ENCODE measurements at places on chromosomes 16 and 17.
A peak's percentile ranks its signal among the peaks of the same experiment; 100 is the strongest.

DNA sequence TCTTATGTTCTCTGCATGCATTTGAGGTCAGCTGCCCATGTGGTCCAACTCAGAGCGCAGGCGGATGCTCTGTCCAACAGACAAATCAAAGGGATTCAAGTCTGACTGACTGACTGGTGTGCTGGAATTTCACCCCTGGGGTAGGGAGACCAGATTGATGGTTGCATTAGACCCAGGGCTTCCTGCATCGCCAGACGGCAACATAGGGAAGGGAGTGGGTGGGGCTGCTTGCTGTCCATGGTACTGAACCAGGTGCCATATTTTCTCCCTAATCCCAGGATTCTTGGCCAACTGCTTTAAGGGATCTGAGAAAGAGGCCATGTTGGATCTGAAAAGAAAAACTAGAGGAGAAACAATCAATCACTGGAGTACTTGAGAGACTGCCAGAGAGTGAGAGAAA is 332.0 kb downstream of the XYLT1 start:
- no peak for DNase-seq

- no peak for DNase-seq
Measured at GRCh38 chr17:57269598-57270255, 13.4 kb downstream of the MSI2 start.

- peak; percentile 51 for DNase-seq
Measured at GRCh38 chr16:23679274-23679985, 741 bp downstream of the PLK1 start.

- no peak for DNase-seq
Measured at GRCh38 chr17:31051506-31051905, 43.3 kb upstream of the NF1 start.

DNA sequence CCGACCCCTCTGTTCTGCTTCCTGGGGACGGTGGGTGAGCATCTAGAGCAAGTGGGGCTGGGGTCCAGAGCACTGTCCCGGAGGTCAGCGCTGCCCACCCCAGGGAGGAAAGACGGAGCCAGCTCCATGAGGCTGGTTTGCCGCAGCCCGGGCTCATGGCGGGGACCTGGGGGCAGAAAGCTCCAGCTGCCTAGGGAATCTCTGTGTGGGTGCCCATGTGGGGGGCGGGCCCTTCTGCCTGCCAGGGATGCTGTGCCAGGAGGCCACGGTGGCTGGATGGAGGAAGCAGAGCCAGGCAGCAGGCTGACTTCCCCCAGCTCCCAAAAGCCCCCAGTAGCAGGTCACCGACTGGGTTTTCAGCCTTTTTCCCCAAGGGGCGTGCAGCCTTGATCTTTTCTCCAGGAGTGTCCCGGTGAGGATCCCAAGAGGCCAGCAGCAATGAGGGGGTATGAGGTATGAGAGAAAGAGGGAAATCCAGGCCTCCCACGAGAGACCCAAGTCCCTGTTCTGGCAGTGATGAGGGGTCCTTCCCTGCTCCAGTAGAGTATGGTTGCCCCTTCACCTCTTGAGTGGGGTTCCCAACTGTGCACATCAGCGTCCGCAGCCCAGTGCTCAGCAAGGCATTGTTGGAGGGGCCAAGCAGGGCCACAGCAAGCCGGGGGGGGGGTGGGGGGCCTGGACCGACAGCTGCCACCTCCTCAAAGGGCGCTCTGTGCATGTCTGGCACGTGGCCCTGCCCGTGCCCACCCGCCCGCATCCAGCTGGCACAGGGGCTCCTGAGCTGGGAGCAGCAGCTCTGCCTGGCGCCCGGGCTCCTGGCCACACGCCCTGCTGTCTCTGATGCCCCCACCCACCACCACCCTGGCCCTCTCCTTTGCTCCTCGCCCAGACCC is 15.6 kb upstream of the BCAR1 start:
- DNase-seq: no peak

GRCh38 chr17:44033861-44034408 is 19.2 kb upstream of the TMEM101 start:
- no peak for DNase-seq

- DNase-seq: no peak
Measured at GRCh38 chr16:71473891-71474290, 11.8 kb upstream of the ZNF23 start.

GRCh38 chr17:77909236-77909635 is 49.3 kb upstream of the TNRC6C start:
- no peak for DNase-seq

- no peak for DNase-seq
Measured at GRCh38 chr16:63283721-63284120, 1247.5 kb upstream of the CDH8 start.
